Putamen (tissue), 1 donor: ENCODE measurements at places on chromosomes 3 and 15.
A peak's percentile ranks its signal among the peaks of the same experiment; 100 is the strongest.

DNA sequence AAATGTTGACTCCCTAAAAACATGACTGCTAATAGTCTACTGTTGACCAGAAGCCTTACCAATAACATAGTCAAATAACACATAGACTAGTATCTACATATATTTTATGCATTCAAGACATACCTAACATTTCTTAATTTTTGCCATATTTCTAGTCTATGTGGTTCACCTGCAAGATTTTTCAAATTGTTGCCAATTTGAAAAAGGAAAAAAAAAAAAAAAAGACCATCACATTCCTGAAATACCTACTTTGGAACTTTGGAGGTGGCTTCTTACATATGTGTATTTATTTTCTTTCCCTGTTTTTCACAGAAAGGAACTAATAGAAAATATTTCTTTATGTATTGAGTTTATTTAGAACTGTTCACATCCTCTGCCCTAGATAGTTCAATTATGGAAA is 13.4 kb upstream of the ATP13A3 start:
- DNase-seq: no peak

DNA sequence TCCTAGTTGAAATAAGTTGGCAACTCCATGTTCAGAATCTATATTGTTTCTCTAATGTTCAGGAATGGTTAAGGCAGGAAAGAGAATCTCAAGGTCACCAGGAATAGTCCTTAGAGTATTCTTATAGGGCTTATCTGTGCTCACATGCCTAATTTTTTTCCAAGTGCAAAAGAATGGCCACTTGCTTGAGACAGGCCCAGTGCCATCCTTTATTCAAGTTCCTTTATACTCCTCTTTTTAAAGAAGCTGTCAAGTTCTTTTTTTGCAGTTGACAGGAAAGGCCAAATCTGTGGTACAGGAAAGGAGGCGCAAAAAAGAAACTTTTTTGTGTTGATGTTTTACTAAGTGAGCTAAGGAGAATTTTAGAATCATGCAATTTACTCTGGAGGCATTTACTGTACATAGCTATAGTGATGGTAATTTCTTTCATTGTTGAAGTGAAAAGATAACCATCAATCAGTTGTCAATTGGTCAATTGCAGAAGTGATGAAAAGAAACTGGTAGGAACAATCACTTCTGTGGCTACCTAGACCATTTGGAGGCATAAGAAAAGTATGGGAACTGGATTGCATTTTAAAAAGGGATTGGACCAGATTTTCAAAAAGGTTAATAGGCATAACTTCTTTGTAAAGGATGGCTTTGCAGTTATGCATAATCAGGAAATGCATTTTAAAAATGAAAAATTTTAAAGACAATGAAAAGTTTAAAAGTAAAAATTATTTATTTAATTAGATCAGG is 102.5 kb upstream of the SOX2 start:
- DNase-seq: no peak

GRCh38 chr3:65810302-65810701 is 228.4 kb downstream of the MAGI1 start:
- DNase-seq: no peak

DNA sequence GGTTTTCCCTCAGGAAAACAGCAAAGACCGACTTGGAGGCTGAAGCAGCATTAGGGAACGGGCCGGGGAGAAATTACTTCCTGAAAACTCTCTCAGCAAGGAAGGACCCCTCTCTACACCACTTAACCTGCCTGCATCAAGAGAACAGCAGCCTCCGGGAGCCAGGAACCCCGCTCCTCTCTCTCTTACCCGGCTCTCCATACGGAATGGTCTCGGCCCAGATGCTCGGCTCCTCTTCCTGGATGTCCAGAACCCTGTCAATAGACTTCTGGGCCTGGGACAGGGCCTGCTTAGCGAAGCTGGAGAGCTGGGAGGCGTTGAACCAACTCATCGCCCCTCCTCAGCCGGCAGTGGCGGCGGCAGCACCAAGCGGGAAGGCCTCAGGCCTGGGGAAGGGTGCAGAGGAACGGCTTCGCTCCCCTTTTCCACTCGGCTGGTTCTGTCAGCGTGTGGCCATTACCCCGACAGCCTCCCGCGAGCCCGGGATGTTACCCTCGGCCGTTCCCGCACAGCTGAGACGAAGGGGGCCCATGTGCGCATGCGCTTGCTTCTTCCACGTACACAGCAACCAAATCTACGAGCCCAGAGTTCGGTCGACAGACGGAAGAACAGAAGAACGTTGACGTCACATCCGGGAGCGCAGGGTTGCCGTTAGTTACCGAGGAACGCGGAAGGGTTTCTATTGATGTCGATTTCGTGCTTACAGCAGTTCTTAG is at the start of gene TMF1:
Gene TMF1 (minus strand): TSS at position 578 of the 716 bp plus-strand sequence. CDS start 247 bp downstream, at position 331.
- peak; percentile 98 for DNase-seq

DNA sequence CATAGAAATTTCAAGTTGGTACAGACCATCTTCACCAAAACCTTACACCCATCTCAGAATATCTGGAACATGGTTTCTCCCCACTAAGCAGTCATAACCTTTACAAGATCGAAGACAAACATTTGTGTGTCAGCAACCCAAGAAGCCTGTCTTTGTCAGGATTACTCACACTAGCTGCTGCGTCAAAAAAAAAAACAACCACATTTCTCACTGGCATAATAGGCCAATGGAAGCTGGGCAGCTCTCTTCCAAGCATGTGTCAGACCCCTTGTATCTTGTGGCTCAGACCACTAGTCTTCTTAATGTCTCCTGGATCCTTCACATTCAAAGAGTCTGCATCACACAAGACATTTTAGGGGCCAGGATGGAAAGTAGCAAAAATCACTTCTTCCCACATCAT is 266.9 kb upstream of the IGF1R start:
- DNase-seq: no peak

GRCh38 chr3:36792342-36792741 is 28.0 kb upstream of the DCLK3 start:
- DNase-seq: no peak

DNA sequence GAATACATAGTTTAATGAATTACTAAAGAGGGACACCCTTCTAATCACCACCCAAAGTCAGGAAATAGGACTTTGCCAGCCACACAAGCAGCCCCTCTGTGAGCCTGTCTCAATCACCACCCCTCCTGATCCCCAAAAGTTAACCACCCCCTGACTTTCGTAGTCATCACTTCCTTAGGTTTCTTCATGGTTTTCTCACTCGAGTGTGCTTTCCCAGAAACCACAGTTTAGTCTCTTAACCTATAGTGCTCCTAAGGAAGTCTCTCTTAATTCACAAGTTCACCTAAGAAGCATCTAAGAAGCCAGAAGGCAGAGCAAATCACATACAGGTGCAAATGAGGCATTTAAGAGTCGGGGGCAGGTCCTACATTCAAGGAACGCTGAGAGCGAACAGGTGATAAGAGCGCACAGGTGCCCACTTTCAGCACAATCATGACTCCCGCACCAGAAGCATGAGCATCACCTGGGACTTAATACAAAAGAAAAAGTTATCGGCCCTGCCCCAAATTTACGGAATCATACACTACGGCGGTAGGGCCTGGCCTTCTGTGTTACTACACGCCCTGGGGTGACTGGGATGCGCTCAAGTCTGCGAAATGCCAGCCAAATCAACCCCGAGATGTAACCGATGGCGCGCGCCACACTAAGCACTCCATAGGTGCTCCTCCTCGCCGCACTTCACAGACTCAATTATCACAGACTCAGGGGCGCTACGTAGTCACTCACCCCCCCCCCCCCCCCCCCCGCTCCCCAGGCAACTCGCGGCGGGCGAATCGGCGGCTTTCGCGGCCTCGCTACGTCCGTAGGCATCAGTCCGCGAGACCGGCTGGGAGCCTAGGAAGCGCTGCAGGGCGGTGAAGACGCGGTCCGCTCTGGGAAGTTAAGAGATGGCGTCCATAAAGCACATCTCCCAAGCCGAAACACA is 815 bp downstream of the ULK4 start:
- DNase-seq: peak; percentile 33

DNA sequence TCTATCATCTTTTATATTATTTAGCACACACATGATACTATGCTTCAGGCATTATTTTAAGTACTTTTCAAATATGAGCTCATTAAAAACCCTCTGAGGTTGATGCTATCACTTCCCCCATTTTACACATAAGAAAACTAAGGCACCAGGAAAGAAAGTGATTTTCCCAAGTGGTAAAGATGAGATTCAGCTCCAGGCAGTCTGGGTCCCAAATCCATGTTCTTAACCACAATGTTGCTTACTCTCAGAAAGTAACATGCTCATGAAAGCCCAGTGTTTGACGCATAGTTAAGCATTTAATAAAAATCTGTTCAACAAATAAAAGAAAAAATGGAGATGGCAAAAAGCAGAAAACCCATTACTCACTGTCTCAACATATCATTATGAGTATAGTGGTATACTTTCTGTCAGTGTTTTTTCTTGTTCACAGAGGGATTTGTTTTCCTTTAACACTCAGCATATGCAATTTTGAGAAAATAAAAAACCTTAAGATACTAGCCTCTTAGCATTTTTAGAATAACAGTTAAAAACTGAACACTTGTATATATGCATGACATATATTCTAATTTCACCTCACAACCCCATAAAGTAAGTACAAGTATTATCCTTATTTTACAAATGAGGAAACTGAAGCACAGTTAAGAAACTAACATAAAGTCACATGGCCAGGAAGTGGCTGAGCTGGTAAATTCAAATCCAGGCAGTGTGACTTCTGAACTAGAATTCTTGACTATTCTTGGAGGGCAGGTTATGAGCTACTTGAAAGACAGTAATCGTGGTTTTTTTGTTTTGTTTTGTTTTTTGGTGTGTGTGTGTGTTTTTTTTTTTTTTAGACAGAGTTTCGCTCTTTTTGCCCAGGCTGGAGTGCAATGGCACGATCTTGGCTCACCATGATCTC is 10.4 kb downstream of the PEAK1 start:
- DNase-seq: peak; percentile 17

- no peak for DNase-seq
Measured at GRCh38 chr15:76398317-76399104, 61.9 kb downstream of the ISL2 start.

DNA sequence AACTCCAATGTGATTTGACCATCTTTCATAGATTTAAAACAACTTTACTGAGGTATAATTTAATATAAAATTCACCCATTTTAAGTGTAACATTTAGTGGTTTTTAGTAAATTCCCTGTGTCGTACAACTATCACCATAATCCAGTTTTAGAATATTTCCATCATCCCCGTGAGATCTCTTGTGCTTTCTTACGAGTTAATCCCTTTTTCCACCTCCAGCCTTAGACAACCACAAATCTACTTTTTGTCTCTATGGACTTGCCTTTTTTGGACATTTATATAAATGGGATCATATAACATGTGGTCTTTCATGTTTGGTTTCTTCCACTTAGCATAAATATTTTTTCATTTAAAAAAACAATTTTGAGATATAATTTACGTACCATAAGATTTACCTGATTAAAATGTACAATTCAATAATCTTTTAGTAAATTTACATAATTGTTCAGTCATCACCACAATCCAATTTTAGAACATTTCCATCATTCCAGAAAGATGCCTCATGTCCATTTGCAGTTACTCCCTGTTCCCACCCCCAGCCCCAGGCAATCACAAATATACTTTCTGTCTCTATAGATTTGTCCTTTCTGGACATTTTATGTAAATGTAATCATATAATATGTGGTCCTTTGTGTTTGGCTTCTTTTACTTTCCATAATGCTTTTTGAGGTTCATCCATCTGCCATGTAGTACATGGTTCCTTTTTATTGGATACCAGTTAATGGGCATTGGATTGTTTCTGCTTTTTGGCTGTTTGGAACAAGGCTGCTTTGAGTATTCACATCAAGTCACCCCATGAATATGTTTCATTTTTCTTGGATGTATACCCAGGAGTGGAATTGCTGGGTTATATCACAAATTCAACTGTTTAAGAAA is 3.1 kb downstream of the OXSR1 start:
- no peak for DNase-seq

DNA sequence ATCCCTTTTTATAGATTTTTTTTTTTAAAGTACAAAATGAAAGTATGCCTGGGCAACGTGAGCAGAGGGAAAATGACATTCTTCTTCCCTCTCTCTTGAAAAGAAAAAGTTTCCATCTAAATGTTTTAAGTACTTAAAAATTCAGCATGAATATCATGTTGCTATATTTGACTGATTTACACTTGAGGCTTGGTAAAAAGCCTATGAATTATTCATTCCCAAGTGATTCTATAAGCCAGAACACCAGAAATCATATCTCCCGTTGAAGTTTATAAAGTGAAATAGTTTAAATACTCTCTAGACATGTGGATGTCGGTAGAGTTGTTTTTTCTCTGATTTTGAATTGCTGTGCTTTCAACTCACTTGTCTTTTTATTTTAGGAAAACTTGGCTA is 276.2 kb upstream of the RARB start:
- DNase-seq: peak; percentile 22

DNA sequence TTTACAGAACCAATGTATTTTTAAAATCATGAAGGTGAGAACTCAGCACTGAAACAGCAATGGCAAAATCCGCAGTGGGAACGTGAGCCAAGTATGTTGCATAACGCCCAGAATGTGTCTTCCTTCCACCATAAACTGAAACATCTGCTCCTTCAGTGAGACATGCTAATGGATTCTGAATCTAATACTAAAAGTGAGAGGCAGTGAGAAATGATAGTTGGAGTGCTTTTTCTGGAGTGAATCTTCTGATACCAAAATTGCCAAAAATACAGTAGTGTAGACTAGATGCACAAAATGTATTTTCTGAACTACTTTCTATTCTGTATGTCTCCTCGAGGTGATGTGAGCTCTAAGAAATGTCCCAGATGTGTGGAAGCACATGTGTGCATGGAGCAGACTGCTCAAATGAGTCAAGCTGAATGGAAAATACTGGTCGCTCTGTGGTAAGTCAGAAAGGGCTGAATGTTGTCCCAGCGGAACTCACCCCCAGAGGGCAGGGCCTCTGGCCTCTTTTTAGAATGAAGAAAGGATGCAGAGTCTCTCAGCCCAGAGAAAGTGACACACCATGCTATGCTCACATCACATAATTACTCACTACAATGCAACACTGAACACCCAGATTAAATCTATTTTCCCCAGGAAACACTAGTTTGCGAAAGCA is 73.0 kb downstream of the ATP10A start:
- DNase-seq: no peak

GRCh38 chr15:67358812-67359211 is 104.2 kb downstream of the IQCH start:
- no peak for DNase-seq

GRCh38 chr3:116663161-116664110 is 46.1 kb upstream of the TUSC7 start:
- DNase-seq: no peak

GRCh38 chr3:119302697-119303551 is 8.7 kb downstream of the ARHGAP31 start:
- DNase-seq: no peak

DNA sequence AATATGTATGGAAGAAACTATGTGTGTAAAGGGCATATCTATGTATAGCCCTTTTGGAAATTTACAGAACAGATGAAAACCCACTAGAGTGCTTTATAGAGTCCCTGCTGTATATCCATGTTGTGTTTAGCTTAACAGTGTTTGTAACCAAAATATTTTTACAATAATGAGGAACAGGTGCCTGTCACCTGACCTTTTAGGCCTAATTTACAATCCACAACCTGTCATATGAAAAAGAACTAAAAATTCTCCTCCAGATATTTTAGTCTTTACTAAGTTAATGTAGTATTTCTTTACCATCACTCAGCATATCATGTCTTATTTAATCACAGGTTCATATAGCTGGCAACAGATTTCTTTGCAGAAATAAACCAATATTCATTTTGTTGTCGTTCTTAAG is 16.4 kb upstream of the SATB1 start:
- no peak for DNase-seq

GRCh38 chr3:167409611-167410010 is 29.5 kb upstream of the ZBBX start:
- no peak for DNase-seq
